ENCODE measurements at places on chromosomes 12 and 14. TPM values are rescaled to one million over a fixed set of nuclear protein-coding genes. Genes with fewer than 3 reads are reported as not detected.

Gene BCL7A
- total RNA-seq = 7.1 TPM

Gene MYF5
- total RNA-seq = not detected

Gene MLF2
- total RNA-seq = 226 TPM

DNA sequence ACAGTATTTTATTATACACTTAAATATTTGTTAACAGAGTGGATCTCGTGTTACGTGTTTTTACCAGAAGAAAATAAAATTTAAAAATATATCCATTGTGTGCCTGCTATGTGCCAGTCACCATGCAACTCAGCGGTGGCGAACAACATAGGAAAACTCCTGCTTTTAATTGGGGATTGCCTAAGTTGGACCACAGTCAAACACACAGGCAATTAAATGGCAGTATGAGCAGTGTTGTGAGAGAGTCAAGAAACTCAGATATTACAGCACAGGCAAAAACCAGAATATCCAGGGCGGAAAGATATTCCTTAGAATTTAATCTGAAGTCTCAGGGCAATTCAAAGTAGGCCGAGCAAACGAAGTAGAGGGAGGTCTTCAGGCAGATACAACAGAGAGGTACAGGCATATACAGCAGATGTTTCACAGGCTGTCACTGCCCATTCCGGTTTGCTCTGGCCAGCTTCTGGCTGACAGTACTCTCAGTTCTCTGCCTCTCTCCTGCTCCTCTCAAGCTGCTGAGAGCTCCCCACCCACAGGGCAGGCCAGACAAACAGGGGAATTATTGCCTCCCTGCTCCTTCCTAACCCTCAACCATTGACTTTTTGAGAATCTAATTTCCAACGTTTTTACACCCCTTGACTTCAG lies 540.2 kb upstream of the TMEM132C start:
- DNase-seq = no peak

Data from Daoy (cell line).